Right cardiac atrium (tissue), 5 donors: ENCODE measurements at places on chromosomes 5 and 9. TPM values are rescaled to one million over a fixed set of nuclear protein-coding genes. Genes with fewer than 3 reads are reported as not detected.

DNA sequence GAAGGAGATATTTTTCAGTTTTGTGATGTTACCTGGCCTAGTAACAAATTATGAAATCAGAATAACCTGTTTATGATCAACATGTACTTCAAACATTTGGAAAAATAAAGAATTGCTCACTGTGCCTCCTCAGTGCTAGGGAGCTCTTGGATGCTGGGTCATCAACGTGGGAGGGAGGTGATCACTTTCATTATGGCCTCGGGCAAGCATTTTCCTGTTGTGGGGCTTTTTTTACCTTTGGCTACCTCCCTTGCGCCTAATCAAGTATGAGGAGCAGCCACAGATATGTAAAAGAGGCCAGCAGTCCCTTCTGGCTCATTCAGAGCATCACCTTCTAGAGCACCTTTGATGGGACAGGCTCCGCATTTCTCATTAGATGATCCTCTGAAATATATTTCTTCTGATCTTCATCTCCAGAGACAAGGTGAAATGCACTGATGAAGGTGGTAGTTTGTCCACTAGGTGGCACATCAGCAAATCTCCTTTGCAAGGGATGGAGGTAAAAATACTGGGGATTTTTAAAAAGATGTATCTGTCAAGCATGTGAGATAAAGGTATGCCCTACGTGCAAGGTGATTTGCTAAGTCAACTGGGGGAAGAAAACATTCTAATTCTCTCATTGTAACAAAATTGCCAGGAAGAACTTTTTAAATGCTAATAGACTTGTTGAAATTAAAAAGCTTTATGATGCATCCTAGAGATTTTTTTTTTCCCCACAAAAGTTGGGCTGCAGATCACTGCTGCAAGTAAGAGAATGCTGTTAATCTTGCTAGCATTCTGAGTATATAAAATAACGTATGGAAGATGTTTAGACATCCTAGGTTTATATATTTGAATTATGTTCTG, 218.2 kb downstream of the MAST4 start:
- no peak for DNase-seq

- peak; percentile 89 for DNase-seq
Measured at GRCh38 chr5:179438011-179438441, 92.8 kb upstream of the ADAMTS2 start.

- DNase-seq = no peak
Measured at GRCh38 chr5:158873104-158873503, 226.6 kb downstream of the EBF1 start.

DNA sequence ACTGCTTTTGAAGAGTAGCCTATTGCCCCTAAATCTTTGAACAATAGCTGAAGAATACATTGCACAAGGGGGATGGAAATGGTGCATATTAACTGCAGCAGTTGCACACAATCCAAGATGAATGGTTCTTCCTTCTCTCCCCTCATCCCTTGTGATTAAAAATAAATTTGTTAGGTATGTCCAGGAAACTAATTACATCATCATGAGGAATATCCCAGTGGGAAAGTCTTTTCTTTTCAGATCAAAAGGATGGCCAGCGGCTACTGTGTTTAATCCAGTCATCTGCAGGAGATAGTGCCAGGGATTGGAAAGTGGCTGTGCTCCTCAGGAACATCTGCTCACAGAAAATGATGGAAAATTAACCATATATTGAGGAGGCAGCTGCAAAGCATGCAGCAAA, 508.4 kb upstream of the SEMA6A start:
- DNase-seq = no peak

DNA sequence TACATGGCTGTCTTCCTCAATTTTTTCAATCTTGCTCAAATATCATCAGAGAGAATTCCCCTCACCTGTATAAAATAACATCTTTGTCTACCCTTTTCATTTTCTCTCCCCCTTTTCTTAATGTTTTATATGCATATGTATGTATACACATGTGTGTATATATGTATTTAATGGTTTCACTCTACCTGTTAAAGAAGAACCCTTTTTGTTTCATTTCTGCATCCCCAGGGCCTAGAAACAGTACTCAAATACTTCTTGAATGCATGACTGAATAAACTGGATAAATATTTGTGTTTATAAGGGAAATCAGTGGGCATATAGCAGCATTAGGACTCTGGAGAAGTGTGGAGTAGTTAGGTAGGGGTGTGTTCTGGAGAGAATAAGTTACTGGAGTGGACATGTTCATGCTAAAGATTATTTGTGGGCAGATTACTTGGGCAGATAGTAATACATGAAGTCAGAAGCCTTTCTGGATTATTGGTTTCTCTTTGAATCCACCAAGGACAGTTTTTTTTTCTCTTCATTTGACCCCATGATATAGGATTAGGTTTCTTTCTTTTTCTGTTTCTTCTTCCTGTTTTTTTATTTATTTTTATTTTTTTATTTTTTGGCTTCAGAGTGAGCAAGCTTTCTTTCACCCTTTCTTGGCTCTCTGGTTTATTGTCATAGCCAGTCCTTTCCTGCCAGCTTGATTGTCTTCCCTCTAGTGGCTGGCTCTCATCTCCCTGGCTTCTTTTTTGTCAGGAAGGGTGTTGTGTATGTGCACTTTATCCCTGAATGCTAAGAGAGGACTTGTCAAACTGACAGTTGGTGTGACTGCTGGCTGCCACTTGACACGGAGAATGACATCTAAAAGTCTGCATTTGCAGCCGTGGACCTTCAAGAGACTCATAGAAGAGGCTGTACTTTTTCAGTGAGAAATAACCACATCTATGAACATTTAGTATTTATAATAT, 89.3 kb downstream of the ZCCHC7 start:
- no peak for DNase-seq

DNA sequence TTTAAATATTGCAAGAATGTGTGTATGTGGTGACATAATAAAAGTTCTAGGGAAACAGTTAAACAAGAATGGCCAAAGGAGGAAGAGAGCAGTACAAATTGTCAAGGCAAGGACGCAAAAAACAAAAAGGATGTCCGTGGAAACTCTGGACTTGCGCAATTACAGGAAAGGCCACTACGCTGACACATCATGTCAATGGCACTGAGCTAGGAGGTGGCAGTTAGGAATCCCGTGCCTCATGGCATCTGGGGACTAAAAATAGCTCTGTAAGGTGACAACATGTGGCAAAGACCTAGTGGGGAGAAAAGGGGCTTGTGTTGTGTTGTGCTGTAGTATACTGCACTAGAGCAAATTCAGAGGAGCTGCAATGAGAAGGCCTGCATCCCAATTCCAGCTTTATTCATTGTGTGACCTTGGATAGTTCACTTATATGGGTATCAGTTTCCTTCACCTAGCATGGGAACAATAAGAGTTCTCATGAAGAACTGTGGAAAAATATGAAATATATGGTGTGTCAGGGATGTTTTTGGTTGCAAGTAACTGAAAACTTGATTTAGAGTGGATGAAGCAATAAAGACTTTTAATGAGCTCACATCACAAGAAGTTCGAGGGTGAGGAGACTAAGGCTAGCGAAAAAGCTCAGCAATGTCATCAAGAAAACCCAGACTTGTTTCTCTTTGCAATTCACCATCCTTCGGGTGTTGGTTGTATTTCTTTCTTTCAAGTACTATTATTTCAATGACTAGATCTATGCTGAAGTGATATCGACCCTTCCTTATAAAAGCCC, 124.1 kb upstream of the STC2 start:
- peak; percentile 63 for DNase-seq

- no peak for DNase-seq
Measured at GRCh38 chr5:15249152-15249551, 250.8 kb upstream of the FBXL7 start.

- DNase-seq = no peak
Measured at GRCh38 chr9:118650417-118650816, 718.8 kb downstream of the BRINP1 start.

The LRSAM1 gene
- 23.8 TPM for polyA plus RNA-seq

The MYMK gene
- polyA plus RNA-seq = not detected

The ORM2 gene
- 0.27 TPM for polyA plus RNA-seq
